Endothelial cell of umbilical vein (primary cell): ENCODE measurements at places on chromosomes 2 and 18.

DNA sequence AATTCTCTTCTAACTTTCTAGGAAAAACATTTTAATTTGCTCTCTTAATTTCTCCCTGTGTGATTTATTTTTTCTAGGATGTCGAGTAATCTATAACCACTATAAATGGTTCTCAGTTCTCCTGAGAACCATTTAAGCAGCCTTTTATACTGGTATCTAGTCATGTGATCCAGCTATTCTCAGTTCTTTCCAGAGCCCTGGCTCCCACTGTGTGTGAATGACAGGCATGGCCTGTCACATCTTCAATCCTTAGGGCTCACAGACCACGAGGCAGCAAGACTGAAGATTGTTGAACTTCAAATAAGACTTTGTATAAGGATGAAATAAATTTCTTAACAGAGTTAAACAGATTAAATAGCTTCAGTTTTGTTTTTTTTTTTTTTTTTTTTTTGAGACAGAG lies 219.4 kb downstream of the HNMT start:
- DNase-seq: no peak

DNA sequence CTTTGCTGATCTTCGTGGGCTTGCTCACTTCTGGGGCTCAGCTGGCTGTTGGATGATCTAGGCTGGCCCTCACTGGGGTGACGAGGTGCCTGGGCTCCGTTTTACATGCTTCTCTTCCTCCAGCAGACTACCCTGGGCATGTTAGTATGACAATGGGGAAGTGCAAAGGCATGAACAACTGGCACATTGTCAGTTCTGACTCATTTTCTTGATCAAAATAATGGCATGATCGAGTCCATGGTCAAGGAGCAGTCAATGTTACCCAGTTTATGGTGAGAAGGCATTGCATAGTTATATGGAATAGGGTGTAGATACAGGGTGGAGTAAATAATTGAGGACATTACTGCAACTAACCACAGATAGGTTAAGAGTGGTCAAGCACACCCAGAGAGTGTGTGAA lies 10.0 kb upstream of the UPP2 start:
- no peak for DNase-seq

DNA sequence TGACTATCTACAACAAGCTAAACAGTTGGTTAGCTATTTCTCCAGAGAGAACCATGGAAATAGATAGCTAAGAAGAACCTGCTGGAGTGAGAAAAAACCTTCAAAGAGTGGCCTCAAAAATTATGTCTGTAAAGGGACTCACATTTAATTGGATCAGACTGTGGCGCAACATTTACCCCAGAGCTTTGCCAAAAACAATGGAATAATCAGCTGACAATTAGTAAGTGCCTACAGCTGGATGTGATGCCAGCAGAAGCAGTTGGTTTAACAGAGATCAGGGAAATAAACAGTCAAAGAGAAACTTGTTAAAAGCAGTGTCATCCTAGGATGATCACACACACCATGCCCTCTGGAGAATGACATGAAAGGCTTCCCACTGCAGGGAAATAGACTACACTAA lies 310.7 kb downstream of the CLIP4 start:
- DNase-seq: no peak

DNA sequence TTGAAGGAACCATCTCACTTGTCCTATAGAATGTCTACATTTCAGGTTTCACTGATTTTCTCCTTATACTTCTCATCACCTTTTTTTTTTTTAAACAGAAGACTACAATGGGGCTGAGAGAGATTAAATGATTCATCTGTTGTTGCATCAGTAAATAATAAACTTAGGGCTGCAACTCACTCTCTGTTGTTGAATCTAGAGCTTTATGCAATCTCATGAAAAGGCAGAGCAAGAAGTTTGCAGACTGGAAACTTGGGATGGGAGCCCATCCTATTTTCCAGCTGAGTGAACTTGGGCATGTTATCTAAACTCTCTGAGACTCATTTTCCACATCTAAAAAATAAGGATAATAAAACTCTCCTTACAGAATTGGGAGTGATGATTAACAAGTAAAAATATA lies 58.4 kb downstream of the PDE1A start:
- no peak for DNase-seq

DNA sequence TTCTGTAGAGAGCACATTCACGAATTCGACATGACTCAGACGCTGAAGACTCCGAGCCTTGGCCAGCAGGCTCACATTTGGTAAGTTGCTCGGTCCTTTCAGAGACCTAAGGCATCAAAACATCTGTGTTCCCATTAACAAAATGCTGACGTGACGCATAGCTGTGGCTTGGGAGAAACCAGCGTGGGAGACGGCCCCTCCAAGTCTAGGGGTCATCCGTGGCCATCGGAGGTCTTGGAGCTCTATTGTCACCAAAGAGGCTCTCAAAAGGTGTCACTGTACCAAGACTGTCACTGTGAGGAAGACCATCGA lies 14.9 kb downstream of the FBLN7 start:
- no peak for DNase-seq

- DNase-seq: no peak
Measured at GRCh38 chr2:165544897-165545296, 75.4 kb downstream of the CSRNP3 start.
